ENCODE measurements at places on chromosomes 4 and X. TPM values are rescaled to one million over a fixed set of nuclear protein-coding genes. Genes with fewer than 3 reads are reported as not detected.

- no peak for DNase-seq
These were observed 217.0 kb downstream of the BMPR1B start for GRCh38 chr4:94974773-94975172.

PDGFC gene
- polyA plus RNA-seq: 26.3 TPM

GRCh38 chr4:187309456-187309855, 585.8 kb upstream of the FAT1 start:
- DNase-seq: no peak

DNA sequence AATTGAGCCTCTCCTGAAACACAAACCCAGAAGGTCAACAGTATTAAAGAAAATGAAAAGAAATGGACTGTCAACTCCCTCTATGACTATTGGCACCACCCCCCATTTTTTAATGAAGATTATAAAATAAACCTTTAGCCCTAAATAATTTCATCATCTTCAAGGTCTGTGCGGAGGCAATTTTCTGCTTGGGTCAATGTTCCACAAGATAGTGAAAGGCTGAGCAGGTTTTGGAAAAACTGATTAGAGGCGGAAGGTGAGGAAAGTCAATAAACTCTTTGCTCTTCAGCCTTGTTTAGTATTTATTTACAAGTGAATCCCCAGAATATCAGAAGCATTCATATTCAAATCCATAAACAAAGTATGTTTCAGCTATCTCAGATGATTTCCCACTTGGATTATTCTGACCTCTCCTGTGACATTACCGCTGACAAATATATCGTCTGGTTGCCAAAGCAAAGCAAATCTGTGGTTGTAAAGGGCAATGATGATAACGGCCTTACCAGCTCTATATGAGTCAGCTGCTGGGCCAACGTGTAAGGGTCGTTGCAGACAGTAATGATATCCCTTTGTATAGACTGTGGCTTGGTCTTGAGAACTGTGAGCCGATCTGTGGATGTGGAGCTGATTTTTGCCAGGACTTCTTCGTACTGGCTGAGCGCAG, 24.0 kb downstream of the RASGEF1B start:
- no peak for DNase-seq

ELK1 gene
- 21.0 TPM for polyA plus RNA-seq

GRCh38 chr4:129346734-129347133, 250.8 kb downstream of the C4orf33 start:
- DNase-seq: no peak

ZCCHC4 gene
- polyA plus RNA-seq: 13.3 TPM

- no peak for DNase-seq
These were observed 262.0 kb downstream of the IL15 start for GRCh38 chr4:141898346-141898745.

DNA sequence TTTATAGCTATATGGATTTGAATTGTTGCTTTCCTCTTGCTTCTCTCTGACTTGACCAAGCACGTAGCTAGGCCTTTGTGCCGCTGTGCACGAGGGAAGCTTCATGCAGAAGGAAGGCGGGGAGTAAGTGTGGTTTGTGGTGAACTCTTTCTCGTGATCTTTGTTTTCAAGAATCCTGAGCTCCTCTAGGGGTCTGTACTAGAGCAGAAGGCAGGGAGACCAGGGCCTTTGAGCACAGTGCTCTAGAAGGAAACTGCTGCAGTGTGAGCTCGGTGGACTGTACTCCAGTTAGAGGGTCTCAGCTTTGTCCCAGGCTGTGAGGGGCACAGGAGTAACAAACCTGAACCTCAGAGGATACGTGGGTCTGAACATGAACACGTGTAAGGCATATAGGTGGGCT, 49.0 kb downstream of the AGA start:
- DNase-seq: no peak

DNA sequence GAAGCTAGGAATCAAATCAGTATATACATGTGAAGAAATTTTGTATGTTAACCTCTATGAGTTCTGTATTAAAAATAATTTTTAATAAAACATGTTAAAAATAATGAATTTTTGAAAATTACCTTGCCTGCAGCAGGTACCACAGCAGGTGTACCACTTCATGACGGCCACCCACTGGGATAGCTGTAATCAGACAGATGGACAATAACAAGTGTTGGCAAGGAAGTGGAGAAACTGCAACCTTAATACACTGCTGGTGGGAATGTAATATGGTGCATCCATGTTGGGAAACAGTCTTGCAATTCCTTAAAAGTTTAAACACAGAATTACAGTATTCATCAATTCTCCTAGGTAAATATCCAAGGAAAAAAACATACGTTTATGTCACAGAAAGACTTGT, 209.5 kb downstream of the RELL1 start:
- no peak for DNase-seq

EGF gene
- polyA plus RNA-seq: 10.3 TPM

MAP3K15 gene
- polyA plus RNA-seq: 0.68 TPM

CFAP299 gene
- polyA plus RNA-seq: 0.23 TPM

DNA sequence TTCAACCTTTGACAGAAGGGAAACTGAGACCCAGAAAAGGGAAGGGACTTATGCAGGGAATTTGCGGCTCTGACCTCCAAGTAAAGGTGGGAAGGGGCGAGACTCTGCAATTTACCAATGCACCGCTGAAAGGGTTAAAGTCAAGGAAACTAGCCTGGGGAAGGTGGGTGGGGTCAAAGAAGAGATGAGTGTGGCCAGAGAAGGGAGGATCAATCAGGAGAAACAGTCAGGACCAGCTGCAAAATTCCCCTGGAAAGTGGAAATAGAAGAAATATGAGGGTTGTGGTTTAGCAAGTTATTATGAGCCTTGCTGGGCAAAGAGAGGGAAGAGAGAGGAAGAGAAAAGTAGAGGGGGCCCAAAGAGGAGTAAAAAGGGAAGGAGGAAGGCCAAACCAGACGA, 30.5 kb downstream of the STARD8 start:
- no peak for DNase-seq

SOX3 gene
- 0.10 TPM for polyA plus RNA-seq

GRCh38 chr4:145345401-145345800, 136.3 kb upstream of the SMAD1 start:
- DNase-seq: no peak

GRCh38 chr4:23890369-23891063, 669 bp upstream of the PPARGC1A start:
- peak; percentile 13 for DNase-seq

DNA sequence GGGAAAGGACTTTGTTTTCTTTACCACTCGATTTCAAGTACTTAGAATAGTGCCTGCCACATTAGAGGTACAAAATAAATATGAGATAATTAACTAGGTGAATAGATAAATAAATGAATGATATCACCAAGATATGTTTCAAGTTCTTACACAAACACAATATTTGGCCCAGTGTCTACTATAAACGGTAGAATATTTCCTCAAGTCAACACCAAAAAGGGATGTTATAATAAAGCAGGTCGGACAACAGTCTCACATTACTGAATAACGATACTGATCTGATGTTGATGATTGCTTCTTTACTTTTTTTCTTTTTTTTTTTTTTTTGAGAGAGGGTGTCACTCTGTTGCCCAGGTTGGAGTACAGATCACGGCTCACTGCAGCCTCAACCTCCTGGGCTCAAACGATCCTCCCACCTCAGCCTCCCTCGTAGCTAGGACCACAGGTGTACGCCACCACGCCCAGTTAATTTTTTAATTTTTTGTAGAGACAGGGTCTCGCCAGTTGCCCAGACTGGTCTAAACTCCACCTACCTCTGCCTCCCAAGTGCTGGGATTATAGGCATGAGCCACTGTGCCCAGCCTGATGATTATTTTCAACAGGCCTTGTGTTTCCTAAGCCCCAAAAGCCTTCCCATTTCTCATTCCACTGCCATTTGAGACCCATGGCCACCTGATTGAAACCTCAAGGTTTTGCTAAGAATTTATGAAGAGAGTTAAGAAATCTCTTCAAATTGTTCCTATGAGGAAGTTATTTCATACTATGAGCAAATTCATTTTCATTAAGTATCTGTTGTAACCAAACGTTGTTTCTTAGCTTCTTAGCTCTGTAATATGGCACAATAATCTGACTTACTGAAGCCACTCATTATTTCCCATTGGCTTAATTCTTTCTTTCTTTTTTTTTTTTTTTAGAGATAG, 2.3 kb downstream of the MANBA start:
- no peak for DNase-seq

DNA sequence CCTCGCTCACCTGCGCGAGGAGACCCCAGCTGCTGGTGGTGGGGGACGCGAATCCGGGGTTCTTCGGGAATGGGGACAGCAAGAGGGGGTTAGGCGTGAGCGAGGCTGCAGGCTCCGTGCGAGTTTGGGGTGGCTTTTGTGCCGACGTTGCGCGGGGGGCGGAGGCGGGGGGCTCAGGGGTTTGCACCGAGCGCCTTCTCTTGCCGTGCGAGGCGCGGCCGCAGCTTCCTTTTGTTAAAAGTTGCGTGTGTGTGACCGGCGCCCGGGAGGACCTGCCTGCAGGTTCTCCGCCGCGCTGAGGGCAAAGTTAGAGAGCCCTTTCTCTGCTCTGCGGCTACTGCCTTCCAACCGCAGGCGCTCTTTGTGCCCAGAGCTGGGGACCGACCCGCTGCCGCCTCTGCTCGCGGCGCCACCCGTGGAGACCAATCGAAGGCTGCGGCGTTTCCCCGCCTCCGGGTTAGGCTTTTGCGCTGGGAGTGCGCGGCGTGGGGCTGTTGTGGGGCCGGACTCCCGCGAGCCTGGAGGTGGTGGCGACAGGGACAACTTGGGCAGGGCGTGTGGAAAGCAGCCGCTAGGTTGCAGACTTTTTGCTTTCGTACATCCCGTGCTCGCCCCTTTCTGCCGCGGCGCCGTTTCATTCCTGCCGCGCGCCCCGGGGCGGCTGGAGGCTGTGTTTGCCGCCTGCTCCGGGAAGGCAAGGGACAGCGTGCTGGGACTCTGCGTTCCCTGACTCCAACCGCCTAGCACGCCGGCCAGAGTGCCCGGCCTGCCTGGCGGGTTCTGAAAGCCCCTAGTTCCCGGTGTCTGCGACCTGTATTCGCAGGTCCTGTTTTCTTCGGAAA, 716 bp downstream of the KIT start:
- no peak for DNase-seq

DNA sequence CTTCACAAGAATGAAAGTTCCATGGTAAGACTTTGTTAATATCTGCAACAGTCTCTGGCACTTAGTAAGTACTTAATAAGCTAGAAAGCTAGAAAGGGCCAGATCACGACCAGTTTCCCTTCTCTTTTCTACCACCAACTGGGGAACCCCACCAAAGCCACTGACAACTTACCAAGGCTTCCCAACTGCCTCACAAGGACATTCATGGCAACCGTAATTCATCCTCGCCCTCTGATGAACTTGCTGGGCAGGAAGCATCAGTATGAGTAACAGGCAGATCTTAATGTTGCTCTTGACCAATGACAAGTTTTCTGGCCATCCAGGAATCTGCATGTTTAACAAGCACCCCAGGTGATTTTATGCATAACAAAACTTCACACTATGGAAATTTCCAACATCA, 23.2 kb upstream of the ZCCHC13 start:
- DNase-seq: no peak

GRCh38 chr4:23412701-23413100, 477.1 kb downstream of the PPARGC1A start:
- DNase-seq: no peak

- no peak for DNase-seq
These were observed 7.1 kb downstream of the SMIM9 start for GRCh38 chrX:154827194-154828015.

CYP2U1 gene
- 4.7 TPM for polyA plus RNA-seq

TMEM150C gene
- polyA plus RNA-seq: 2.7 TPM

FMR1NB gene
- not detected for polyA plus RNA-seq

- DNase-seq: no peak
These were observed 23.0 kb upstream of the RADX start for GRCh38 chrX:106588801-106589200.

DNA sequence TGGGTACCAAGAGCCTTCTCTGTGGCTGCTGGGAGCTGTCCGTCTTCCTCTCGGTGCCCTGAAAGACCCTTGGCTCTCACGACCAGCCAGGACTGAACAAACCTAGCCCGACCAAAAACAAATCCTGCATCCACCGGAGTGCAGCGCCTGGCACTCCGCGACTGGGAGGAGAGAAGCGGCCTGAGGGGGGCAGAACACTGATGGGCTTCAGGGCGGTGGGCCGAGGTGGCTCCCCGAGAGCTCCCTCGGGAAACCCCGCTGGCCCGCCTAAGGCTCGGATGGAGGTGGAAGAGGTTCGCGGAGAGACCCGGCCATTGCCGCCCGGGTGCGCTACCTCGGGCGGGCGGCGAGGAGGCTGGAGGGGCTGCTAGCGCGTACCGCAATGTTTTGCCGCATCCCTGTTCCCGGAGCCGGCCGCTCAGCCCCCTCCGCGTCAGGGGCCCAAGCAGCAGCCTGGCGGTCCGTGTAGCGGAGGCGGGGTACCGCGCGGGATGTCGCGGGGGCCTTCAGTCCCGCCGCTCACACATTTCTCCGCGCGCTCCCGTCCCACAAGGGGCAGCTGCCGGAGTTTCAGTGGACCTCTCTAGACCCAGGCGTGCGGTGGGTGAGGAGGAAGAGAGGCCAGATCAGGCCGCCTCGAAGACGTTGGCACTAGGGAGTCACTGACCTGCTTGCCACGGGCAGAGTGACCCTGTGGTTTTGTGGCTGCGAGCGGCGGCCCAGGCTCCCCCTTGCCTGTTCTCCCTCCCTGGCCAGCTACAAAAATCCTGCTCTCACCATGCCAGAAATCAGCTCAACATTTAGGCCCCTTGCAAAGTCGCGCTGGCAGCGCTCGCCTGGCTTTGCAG, 2.2 kb downstream of the SLITRK4 start:
- no peak for DNase-seq

DNA sequence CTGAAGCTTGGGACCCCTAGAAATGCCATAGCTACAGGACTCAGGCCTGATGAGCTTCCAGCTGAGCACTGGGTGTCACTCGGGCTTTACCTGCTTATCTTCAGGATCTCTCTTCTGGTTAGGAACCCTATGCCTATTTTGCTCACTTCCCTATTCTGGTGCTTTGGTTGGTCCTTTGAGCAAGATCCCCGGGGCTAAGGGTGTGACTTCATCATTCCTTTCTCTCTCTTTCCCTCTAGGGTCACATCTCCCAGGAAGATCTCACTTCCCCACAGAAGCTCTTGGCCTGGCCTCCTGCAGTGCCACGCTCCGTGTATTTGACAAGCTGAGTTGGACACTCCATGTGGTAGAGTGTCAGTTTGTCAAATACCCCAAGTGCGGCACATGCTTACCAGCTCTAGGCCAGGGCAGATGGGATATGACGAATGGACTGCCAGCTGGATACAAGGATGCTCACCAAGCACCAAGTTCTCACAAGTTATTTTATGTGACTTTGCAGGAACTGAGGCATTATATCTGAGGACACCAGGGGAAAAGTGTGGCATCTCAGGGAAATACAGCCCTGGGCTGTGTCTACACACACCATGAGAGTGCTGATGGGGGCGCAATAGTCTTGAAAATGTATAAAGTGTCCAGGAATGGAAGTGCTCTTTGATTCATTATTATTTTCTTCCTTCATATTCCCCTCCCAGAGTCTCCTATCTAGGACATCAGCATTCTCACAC, 21.1 kb downstream of the VSIG4 start:
- DNase-seq: no peak

- no peak for DNase-seq
These were observed 624.3 kb downstream of the ADGRL3 start for GRCh38 chr4:61824454-61824853.
